ENCODE measurements at places on chromosomes 12 and 14.

- H3K36me3 ChIP-seq = no peaks in the 10 kb centered on the region
- no peaks in the 10 kb centered on the region for H3K27me3 ChIP-seq
- H3K4me3 ChIP-seq = no peak overlapping the region
- DNase-seq = no peak
- H3K4me1 ChIP-seq = no peaks in the 10 kb centered on the region
- H3K27ac ChIP-seq = no peak overlapping the region
Observed at GRCh38 chr12:16454481-16454880, 107.0 kb downstream of the MGST1 start.

GRCh38 chr12:70319605-70320004 is 46.5 kb upstream of the KCNMB4 start:
- no peaks in the 10 kb centered on the region for H3K27me3 ChIP-seq
- no peak overlapping the region for H3K4me3 ChIP-seq

DNA sequence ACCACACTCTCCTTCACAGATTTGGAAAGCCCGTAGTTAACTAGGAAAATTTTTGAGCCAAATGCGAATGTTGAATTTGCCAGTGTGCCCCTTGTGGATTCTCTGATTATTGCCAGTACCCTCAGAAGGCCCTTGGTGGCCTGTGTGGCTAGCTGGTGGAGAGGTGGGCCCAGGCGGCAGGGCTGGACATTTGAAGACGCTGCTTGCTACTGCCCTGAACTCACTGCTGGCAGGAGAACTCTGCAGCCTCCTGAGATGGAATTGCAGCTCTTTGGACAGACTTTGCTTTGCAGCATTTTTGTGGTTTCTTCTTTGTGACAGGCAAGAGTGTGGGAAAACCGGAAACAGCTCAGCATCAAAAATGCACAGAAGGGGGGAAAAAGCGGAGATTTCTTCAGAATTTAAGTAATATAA is 97.6 kb downstream of the TGFB3 start:
- no peak overlapping the region for H3K27ac ChIP-seq
- H3K4me1 ChIP-seq = peaks cover 2% of the 10 kb centered on the region
- no peak for DNase-seq
- H3K36me3 ChIP-seq = no peaks in the 10 kb centered on the region
- H3K4me3 ChIP-seq = no peak overlapping the region

GRCh38 chr12:47942614-47943225 is 20.7 kb upstream of the TMEM106C start:
- no peaks in the 10 kb centered on the region for H3K36me3 ChIP-seq
- peaks cover 16% of the 10 kb centered on the region for H3K4me1 ChIP-seq
- peaks cover 26% of the 10 kb centered on the region for H3K27me3 ChIP-seq
- H3K27ac ChIP-seq = no peak overlapping the region
- H3K4me3 ChIP-seq = no peak overlapping the region

GRCh38 chr14:33790996-33791395 is 159.9 kb downstream of the EGLN3 start:
- no peak for DNase-seq
- no peaks in the 10 kb centered on the region for H3K36me3 ChIP-seq
- H3K27ac ChIP-seq = no peak overlapping the region
- peaks cover 4% of the 10 kb centered on the region for H3K4me1 ChIP-seq
- no peak overlapping the region for H3K4me3 ChIP-seq
- H3K27me3 ChIP-seq = peaks cover 27% of the 10 kb centered on the region

GRCh38 chr14:69928111-69928523 is 48.9 kb downstream of the SMOC1 start:
- no peak for DNase-seq
- no peak overlapping the region for H3K27ac ChIP-seq
- H3K36me3 ChIP-seq = no peaks in the 10 kb centered on the region
- peaks cover 33% of the 10 kb centered on the region for H3K27me3 ChIP-seq

- no peak overlapping the region for H3K27ac ChIP-seq
- H3K4me3 ChIP-seq = no peak overlapping the region
- no peaks in the 10 kb centered on the region for H3K36me3 ChIP-seq
- no peaks in the 10 kb centered on the region for H3K4me1 ChIP-seq
Observed at GRCh38 chr14:78440356-78440894, 270.3 kb downstream of the NRXN3 start.

DNA sequence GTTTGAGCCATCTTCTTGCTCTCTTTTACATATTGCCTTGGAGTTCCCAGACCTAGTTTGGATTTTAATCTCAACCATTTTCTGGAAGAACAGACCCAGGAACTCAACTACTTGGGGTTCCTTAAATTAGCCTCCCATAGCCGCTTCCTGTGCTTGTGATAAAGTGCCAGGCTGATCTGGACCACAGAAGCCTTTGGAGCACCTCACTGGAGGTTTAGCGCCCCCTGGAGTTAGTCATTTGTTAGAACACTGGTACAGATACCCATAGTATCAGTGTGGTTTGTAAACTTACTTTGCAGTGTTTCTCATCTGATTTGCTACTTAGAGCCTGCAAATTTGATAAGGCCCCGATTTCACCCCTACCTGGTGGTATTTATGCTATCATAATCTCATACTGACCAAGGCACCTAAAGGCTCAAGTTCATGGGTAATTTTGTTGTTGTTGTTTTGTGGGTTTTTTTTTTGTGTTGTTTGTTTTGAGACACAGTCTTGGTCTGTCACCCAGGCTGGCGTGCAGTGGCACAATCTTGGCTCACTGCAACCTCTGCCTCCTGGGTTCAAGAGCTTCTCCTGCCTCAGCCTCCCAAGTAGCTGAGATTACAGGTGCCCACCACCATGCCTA is 3.7 kb downstream of the UNC119B start:
- peak; percentile 79 for DNase-seq
- peaks cover 14% of the 10 kb centered on the region for H3K36me3 ChIP-seq
- no peaks in the 10 kb centered on the region for H3K27me3 ChIP-seq
- H3K27ac ChIP-seq = peak overlapping the region; percentile 57

Data from natural killer cell treated with Interleukin-12 subunit alpha and Interleukin-12 subunit beta and Interleukin-15 and Interleukin-18, amount 100 ng/mL, for 72 hours (primary cell).